ENCODE measurements at places on chromosomes 7 and 10. TPM values are rescaled to one million over a fixed set of nuclear protein-coding genes. Genes with fewer than 3 reads are reported as not detected.

DNA sequence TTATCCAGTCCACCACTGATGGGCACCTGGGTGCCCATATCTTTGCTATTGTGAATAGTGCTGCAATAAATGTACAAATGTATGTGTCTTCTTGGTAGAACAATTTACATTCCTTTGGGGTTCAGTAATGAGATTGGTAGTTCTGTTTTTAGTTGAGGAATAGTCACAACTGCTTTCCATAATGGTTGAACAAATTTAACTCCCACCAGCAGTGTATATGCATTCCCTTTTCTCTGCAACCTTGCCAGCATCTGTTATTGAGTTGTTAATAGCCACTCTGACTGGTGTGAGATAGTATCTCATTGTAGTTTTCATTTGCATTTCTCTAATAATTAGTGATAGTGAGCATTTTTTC is 27.8 kb downstream of the COA1 start:
- DNase-seq: no peak

- no peak for DNase-seq
Measured at GRCh38 chr10:91519899-91520514, 109.9 kb downstream of the HECTD2 start.

Gene SPDYE1
- total RNA-seq: not detected

Gene TACR2
- 0.23 TPM for total RNA-seq

GRCh38 chr7:7869651-7870050 is 98.9 kb upstream of the GLCCI1 start:
- no peak for DNase-seq

GRCh38 chr7:95922191-95922590 is 149.8 kb downstream of the DYNC1I1 start:
- DNase-seq: no peak

Gene WEE2
- total RNA-seq: not detected

Gene TRIM74
- total RNA-seq: 1.0 TPM

Gene UBE2D1
- 5.9 TPM for total RNA-seq

GRCh38 chr7:5467645-5468044 is 44.0 kb upstream of the TNRC18 start:
- no peak for DNase-seq

GRCh38 chr10:112771733-112772132 is 178.3 kb upstream of the TCF7L2 start:
- DNase-seq: no peak

- no peak for DNase-seq
Measured at GRCh38 chr7:63067897-63068585, 930.6 kb upstream of the ZNF722 start.

DNA sequence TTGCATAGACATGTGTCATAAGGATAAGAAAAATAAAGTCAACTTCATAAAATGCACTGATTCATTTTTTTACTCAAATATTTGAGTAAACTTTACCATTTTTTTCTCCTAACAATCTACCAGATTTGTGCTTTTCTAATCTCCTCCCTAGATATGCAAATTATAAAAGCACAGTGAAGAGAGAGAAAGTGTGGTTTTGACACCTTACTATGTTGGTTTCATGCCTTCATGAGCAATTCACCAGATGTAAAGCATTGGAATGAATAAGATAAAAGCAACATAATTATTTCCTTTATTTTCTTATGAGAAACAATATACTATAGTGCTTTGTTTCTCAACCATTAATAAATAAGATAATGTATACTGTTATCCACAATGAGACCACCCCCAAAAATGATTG is 432.5 kb upstream of the PCDH15 start:
- no peak for DNase-seq

GRCh38 chr10:13717571-13717935 is 130.8 kb downstream of the PRPF18 start:
- DNase-seq: no peak

DNA sequence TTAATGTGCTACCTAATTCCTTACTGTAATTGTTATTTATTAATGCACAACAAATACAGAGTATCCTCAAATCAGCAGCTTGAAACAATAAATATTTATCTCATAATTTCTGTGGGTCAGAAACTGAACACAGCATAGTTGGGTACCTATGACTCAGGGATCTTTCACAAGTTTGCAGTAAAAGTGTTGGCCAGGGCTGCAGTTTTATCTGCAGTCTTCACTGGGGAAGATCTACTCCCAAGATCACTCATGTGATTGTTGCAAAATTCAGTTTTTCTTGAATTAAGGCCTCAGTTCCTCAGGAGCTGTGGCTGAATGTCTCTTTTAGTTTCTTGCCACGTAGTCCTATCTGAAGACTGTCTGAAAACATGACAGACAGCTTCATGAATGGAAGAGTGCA is 237.8 kb downstream of the ZWINT start:
- DNase-seq: no peak

DNA sequence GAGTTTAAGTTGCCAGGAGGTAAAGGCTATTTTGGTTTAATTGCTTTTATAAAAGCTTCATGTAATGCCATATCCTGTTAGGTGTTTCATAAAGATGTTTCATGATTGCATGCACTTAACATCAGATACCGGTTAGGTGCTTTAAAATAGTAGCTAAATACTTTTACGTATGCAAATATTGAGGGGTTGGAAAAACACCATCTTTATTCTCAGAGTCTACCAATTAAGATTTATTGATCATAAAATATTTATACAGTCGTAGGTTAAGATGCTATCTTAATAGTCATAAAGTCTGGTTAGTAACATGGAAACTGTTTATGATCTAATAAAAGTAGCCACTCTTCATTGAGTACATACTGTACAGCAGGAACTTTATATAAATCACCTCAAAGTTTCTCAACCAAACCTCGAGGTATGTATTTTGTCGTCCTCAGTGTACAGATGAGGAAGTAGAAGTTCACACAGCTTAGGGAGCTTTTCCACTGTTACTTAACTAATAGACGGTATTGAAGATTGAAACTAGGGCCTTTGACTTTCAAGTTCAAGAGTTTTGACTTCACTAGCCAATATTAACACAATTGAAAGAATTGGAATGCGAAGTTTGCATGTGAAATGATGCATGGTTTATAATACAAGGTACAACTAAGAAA is 897.1 kb downstream of the GATA3 start:
- DNase-seq: no peak

Gene FGL2
- total RNA-seq: 2.0 TPM

Gene NRCAM
- total RNA-seq: 42.3 TPM
